LHCN-M2 (cell line): ENCODE measurements at places on chromosomes 6 and 20. TPM values are rescaled to one million over a fixed set of nuclear protein-coding genes. Genes with fewer than 3 reads are reported as not detected.
A peak's percentile ranks its signal among the peaks of the same experiment; 100 is the strongest.

DNA sequence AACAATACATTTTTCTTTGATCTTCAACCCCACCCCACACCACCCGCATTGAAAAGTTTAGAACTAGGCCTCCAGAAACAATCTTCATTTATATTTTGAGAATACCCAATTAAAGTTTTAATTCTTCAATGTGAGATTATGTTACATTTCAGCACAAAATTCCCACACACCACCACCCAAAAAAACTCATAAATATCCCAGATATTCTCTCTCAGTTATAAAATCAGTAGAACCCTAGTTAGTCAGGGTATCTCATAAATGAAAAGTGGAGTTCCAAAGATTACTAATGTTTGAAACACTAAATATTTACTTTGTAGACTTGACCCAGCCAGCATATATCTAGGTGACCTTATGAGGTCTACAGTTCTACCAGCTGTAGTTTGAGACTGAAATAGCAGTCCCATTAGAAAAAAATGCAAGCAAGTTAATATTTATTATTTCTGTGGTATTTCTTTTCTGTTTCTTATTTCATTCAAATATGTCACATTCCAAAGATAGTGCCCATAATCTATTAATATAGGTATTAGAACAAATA, 371.0 kb downstream of the TENT5A start:
- no peak for DNase-seq

GRCh38 chr6:138235205-138235604, 16.9 kb upstream of the PBOV1 start:
- DNase-seq = no peak

DNA sequence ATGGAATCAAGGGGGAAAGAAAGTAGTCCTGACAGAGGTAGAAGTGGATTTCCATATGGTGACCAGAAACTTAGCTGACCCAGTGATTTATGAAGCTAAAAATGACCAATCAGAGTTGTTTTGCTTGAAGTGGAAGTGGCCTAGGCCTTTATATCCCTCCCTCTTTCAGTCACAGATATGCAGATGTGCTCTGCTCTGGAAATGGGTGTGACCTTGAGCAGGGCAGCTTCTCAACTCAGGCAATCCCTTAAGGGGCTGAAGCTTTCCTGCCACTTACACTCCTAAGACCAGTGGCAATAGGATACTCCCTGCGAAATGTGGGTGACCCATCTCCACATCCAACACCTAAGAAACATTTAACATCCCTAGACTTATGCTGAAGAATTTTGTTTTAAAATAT, 256.6 kb downstream of the EYS start:
- no peak for DNase-seq

DNA sequence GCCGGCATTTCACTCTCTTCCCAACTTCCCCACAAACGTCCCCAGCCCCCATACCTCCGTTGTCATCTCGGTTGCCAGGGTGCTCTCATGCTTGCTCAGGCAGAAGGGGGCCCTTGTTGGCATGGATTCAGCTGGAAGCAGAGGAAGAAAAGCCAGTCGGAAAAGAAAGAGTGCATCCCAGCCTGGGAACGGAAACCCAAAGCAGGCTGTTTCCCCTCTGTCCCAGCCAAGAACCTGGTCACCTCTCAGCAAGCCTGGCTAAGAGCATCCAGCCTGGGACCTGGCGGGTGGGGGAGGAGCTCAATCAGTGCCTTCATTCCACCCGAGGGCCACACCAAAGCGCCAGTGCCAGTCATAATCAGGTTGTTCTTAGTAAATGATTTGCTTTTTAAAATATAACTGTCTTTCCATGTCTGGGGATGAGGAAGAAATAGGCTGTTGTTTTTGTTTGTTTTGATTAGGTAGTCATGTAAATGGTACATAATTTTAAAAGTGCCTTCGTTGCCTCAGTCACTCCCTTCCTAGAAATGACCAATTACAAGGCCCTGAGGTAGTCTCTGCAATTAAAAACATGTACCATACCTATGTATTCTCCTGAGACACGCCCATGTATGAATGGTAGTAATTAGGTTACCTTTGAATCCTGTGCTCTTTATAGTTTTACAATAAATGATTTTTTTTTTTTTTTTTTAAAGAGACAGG, 21.1 kb downstream of the CHMP4B start:
- DNase-seq = no peak

DNA sequence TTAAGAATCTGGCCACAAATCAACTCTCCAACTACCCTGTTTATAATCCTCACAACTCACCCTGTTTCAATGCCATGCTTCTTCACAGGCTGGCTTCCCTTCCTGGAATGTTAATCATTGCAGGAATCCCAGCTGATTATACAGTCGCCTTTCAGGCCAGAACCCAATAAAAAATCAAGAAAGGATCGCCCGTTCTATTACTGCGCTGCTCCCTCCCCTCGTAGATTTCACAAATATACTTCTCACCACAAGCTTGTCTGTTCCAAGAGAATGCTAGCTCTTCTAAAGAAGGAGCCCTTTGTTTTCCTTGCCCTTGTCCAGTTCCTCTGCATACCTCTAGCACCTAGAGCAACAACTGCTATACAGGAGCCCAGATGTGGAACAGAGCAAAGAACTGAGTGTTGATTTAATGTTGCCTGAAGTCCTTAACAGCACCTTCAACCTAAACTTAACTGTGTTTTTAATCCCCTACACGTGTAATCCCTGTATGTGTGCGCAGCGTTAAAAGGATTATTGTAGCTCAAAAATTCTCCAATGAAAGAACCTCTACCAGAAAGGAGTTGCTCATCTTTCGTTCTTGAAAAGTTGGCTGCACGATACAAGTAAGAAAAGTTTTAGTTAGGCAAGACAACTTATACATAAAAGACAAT, 988 bp downstream of the ECHDC1 start:
- peak; percentile 20 for DNase-seq

- no peak for DNase-seq
Measured at GRCh38 chr6:40977695-40978094, 61.3 kb downstream of the UNC5CL start.

- DNase-seq = peak; percentile 49
Measured at GRCh38 chr20:10672624-10673127, 1.1 kb downstream of the JAG1 start.

- DNase-seq = no peak
Measured at GRCh38 chr20:64108731-64109681, 1.6 kb upstream of the NPBWR2 start.

DNA sequence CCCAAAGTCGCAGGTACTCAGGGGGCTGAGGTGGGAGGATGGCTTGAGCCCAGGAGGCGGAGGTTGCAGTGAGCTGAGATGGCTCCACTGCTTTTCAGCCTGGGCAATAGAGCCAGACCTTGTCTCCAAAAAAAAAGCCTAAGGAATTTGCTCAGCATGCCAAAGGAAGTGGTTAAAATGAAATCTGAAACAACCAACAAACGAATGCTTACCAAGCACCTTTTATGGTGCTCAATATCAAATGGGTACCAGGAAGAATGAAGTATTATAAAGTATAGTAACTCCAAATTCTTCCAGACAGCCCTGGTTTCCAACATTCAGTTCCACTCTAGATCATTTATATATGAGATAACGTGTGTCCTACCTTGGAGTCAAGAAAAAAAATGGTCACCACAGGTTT, 14.0 kb downstream of the GMDS start:
- DNase-seq = peak; percentile 34

- DNase-seq = no peak
Measured at GRCh38 chr6:19478273-19478672, 358.9 kb upstream of the ID4 start.

GRCh38 chr6:21804941-21805610, 211.5 kb downstream of the SOX4 start:
- DNase-seq = no peak

DNA sequence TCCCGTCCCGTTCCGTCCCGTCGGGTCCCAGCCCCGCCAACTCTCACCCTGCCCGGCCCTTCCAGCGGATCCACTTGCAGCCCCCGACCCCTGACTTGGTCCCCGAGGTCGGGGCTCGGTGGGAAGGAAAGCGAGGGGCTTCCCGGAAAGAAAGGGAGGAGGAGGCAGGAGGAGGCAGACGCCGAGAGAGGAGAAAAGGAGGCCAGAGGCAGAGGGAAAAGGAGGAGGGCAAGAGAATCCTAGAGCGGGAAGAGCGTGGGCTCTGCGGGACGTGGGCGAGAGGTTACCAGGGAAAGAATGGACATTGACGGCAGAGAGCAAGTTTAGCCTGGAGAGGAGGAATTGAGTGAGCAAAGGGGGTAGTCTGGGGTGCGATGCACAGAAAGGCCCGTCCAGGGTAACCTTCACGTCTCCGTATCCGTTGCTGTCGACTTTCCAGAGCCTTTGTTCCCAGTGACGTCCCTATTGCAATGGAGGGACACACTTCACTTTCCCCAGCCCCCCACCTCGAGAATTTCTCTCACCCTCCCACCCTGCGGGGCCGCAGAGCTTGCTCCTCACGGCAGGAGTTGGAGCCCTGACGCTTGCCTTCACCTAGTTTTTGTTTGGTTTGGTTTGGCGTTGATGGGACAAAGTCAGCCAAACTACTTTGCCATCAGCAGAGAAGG, 477 bp upstream of the MOXD1 start:
- no peak for DNase-seq

GRCh38 chr6:148218542-148219258, 123.9 kb upstream of the SASH1 start:
- no peak for DNase-seq

GRCh38 chr20:50189681-50190250, 864 bp upstream of the CEBPB start:
- no peak for DNase-seq

- no peak for DNase-seq
Measured at GRCh38 chr20:57175397-57176010, 90.9 kb downstream of the BMP7 start.

DNA sequence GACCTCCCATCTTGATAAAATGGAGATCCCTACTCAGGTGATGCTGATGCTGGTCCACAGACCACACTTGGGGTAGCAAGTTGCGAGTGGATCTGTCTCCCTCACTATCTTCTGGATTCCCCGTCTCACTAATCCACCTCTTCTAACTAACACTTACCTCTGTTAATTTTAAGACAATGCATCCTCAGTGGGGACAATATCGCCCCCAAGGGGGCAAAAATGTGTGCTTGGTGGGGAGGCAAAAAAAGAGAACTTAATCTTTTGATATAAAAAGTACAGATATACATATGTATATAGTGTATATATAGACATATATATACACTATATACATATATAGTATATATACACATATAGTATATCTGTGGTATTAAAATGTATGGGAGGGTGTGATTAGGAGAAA, 4.3 kb downstream of the LRFN2 start:
- DNase-seq = no peak

- no peak for DNase-seq
Measured at GRCh38 chr6:72206606-72207005, 320.3 kb downstream of the RIMS1 start.

GRCh38 chr20:37360391-37361115, 14.6 kb downstream of the SRC start:
- DNase-seq = no peak

GRCh38 chr6:13268913-13269518, 59.3 kb downstream of the TBC1D7 start:
- peak; percentile 70 for DNase-seq

DNA sequence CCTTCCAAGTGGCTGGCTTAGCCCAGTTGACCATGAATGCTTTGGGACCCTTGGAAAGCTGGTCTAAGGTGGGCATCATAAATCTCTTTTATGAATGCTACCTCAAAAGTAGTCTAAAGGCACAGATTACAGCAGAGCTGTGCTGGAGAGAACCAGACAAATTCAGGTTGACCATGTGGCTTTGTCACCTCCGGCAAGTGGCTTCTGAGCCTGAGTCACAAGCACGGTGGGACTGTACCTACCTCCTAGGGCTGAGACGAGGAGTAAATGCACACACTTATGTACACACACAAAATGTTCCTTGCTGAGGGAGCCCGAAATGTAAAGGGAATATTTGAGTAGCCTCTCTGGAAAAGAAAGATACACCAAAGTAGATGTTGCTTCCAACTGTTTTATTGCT, 155.9 kb downstream of the NFATC2 start:
- no peak for DNase-seq

- no peak for DNase-seq
Measured at GRCh38 chr6:15763364-15763763, 100.5 kb upstream of the DTNBP1 start.

GRCh38 chr6:12791371-12791770, 74.8 kb downstream of the PHACTR1 start:
- DNase-seq = peak; percentile 67

DNA sequence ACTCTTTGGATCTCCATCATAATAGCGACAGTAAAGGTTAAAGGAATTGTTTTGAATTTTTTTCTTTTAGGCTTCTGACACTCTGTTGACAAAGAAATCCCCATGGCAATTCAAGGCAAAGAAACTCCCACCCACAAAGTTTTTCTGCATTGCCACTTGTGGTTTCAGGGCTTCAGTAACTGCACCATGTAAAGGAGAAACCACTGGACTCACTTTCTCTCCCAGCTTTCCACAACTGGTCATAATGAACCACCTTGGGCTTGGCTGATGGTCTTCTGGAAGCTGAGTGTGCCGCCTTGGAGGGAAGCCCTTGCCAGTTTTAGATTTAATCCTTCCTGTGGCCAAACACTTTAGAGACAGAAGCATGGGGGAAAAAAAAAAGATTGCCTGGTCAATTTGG, 163.1 kb downstream of the ISM1 start:
- DNase-seq = no peak

DNA sequence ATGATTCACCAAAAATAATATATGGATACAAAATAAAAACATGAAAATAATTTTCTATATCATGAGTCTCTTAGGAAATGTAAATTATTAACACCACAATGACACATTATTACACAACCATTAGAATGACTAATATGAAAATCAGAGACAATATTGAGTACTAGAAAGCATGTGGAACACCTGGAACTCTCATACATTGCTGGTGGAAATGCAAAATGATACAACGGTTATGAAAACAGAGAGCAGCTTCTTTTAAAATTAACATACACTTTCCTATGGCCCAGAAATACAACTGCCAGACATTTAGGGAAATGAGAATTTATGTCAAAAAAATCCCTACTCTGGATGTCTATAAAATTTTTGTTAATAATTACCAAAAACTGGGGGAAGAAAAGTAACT, 853.3 kb upstream of the MAN1A1 start:
- DNase-seq = no peak

GRCh38 chr20:44809380-44810060, 826 bp downstream of the RIMS4 start:
- DNase-seq = no peak

- DNase-seq = no peak
Measured at GRCh38 chr20:35240811-35241293, 14.4 kb downstream of the MMP24 start.

- peak; percentile 61 for DNase-seq
Measured at GRCh38 chr6:81937296-81937937, 184.9 kb upstream of the TENT5A start.

GRCh38 chr6:154872542-154873114, 122.5 kb upstream of the TIAM2 start:
- DNase-seq = no peak

GRCh38 chr6:90896075-90896547, 309.2 kb upstream of the MAP3K7 start:
- DNase-seq = no peak

HUS1B gene
- 0.17 and 0.19 TPM in 2 replicates for total RNA-seq

FOXS1 gene
- total RNA-seq = not detected in 2 replicates

FANCE gene
- total RNA-seq = 12.8 and 14.6 TPM in 2 replicates

LY6G6C gene
- 0.51 TPM in 1 of 2 replicates, not detected in the other for total RNA-seq

DDX27 gene
- total RNA-seq = 40.0 and 43.9 TPM in 2 replicates

FRMD1 gene
- total RNA-seq = not detected in 2 replicates

ZNF334 gene
- total RNA-seq = 0.11 TPM in 1 of 2 replicates, not detected in the other

OVOL2 gene
- not detected in 2 replicates for total RNA-seq

TMC2 gene
- not detected in 2 replicates for total RNA-seq

SYNDIG1 gene
- 0.06 and 0.11 TPM in 2 replicates for total RNA-seq

TRIM10 gene
- total RNA-seq = not detected in 2 replicates

WASF1 gene
- total RNA-seq = 11.3 and 14.9 TPM in 2 replicates

FOXO3 gene
- total RNA-seq = 41.0 and 58.8 TPM in 2 replicates

PRSS35 gene
- 0.40 TPM in 1 of 2 replicates, not detected in the other for total RNA-seq

GLP1R gene
- total RNA-seq = not detected in 2 replicates

ABHD16B gene
- not detected in 2 replicates for total RNA-seq
